ENCODE measurements at places on chromosomes 13 and 19.

- no peak for DNase-seq
These were observed 122.8 kb upstream of the KLF12 start for GRCh38 chr13:74256969-74257368.

DNA sequence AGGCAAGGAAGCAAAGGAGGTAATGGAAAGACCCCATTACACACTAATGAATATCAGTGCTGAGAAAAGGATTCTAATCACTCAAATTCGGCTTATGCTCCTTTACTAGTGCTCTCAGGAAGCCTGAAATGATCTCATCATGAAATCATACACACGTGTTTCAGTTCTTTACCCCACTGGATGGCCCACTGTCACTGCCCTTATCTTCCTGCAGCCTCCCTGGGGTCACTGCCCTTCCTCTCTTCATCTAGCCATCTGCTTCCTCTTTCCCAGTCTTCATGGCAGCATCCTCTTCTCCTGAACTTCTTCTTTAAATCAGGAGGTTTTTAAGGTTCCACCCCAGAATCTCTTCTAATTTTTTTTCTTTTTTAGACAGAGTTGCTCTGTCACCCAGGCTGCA lies 27.9 kb upstream of the EEF1AKMT1 start:
- DNase-seq, result no peak

DNA sequence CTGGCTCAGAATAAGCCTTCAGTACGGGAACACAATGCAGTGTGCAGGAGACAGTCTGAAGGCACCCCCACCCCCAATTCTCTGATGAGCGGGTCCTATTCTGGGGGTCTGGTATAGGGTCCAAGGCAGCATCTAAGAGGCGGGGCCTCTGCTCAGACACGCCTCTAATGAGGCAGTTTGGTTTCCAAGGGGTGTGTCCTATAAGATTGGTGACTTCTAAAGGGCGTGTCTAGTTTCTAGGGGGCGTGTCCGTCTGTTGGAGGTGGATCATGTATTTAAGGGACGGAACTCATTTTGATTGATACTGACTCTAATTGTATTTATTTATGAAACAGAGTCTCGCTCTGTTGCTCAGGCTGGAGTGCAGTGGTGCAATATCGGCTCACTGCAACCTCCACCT lies 8.7 kb downstream of the FIZ1 start:
- DNase-seq, result no peak

GRCh38 chr19:58572818-58573657 lies at the start of gene MZF1:
TSS of gene MZF1 (minus strand) at chr19:58573335. CDS start at chr19:58571389, 1,946 bp downstream.
- DNase-seq, result peak; percentile 96

DNA sequence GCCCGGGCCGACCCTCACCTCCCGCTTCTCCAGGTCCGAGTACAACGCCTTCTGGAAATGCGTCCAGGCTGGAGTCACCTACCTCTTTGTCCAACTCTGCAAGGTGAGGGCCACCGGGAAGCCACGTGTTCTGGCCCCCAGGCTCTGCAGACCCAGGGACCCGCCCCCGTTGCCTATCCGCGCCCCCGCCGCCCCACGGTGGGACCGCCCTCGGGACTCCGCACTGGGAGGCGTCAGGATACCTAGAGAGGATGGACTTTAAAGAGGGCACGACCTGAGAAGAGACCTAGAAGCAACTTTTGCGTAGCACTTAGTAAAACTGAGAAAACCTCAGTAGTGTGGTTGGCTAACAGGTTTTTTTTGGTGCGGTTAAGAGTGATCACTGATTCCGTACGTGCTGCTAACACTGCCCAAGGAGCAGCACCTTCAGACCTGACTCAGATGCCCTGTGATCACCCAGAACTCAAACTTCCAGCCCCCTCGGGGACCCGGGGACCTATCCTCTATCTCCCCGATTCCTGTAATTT lies 492 bp downstream of the TMEM147 start:
- peak; percentile 57 for DNase-seq

- DNase-seq, result no peak
These were observed 14.1 kb downstream of the MIER2 start for GRCh38 chr19:330503-330902.

- peak; percentile 18 for DNase-seq
These were observed 25.4 kb downstream of the ALG5 start for GRCh38 chr13:36973621-36974295.

DNA sequence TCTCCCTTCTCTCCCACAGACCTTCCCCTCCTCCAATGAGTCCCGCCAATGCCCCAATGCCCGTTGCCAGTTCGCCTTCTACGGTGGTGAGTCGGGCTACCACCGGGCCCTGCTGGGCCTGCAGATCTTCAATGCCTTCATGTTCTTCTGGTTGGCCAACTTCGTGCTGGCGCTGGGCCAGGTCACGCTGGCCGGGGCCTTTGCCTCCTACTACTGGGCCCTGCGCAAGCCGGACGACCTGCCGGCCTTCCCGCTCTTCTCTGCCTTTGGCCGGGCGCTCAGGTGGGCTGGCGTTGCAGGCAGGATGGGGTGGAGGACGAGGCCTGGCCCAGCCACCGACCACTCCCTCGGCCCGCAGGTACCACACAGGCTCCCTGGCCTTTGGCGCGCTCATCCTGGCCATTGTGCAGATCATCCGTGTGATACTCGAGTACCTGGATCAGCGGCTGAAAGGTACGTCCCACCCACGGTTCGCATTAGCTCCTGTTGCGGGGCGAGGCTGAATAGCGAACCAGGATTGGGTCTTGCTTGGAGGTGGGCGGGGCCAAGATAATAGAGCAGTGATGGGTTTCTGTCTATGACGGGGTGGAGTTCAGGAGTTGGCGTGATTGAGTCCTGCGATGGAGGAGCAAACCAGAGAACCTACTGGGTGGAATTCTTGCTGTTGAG lies 11.1 kb downstream of the SLC44A2 start:
- DNase-seq, result no peak

GRCh38 chr13:34338102-34338501 lies 520.2 kb downstream of the RFC3 start:
- no peak for DNase-seq

DNA sequence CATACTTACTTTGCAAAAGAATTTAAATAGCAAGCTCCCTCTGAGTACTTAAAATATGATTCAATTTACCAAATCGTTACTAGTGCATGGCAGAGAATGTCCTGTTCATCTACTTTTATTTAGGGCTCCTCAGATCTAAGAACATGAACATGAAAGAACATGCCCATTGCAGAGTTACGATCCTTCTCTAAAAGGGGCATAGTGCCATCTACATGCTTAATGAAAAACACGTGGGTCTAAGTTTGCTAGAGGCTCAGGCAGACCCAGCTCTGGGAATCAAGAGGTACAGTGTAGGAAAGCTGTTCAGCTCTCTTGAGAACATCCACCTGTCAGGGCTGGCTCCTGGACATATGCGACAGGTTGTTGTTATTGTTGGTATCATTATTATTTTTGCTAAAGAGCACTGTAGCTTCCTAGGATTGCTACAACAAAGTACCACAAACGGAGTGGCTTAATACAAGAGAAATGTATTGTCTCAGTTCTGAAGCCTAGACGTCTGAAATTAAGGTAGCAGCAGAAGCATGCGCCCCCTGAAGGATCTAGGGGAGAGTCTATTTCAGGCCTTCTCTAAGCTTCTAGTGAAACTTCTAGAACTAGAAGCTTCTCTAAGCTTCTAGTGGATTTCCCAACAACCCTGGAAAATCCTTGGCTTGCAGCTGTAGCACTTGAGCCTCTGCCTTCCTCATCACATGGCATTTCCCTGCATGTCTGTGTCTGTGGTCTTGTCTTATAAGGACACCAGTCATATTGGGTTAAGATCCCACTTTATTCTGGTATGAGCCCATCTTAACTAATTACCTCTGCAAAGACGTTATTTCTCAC lies 133.9 kb downstream of the DCT start:
- no peak for DNase-seq

GRCh38 chr13:30997697-30998096 lies 65.2 kb downstream of the TEX26 start:
- no peak for DNase-seq

- DNase-seq, result no peak
These were observed 190.9 kb upstream of the KLF12 start for GRCh38 chr13:74325106-74325505.

GRCh38 chr13:113083402-113084061 lies 22.1 kb upstream of the F7 start:
- DNase-seq, result no peak

DNA sequence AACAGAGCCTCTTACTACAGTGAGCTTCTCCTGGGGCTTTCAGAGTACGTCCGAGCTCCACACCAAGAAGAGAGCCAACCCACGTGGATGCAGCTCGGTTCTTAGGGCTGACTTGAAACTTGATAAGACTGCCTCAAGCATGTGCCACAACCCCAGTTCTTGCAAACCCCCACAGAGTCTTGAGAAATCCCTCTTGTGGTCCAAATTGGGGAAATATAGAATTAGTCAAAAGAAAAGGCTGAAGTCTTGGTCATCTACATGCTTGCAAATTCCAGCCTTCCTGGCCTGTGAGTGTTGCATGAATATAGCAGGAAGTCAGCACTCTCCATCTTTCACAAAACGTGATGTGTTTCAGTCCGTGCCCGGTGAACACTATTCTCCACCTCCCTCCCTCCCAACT lies 95.2 kb downstream of the GGACT start:
- DNase-seq, result no peak

DNA sequence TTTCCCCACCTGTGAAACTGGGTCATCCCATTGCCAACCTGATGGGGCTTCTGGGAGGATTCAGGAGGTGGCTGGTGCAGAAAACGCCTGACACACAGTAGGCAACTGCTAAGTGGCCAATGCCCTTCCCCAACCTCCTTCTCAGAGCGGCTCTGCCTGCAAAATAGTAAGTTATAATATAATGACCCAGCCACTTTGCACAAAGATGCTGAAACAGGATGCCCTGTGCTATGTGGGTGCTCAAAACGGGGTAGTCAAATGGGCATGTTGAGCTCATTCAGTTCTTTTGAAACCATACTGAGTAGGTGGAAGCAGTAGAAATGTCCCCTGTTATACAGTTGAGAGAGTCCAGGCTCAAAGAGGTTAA lies 507 bp downstream of the MARCHF2 start:
- DNase-seq, result no peak

GRCh38 chr13:113425941-113426590 lies 27.2 kb downstream of the ADPRHL1 start:
- no peak for DNase-seq

All from germinal center (tissue), 1 donor.